SIG-M5 (cell line): ENCODE measurements at places on chromosomes 16 and 17.

DNA sequence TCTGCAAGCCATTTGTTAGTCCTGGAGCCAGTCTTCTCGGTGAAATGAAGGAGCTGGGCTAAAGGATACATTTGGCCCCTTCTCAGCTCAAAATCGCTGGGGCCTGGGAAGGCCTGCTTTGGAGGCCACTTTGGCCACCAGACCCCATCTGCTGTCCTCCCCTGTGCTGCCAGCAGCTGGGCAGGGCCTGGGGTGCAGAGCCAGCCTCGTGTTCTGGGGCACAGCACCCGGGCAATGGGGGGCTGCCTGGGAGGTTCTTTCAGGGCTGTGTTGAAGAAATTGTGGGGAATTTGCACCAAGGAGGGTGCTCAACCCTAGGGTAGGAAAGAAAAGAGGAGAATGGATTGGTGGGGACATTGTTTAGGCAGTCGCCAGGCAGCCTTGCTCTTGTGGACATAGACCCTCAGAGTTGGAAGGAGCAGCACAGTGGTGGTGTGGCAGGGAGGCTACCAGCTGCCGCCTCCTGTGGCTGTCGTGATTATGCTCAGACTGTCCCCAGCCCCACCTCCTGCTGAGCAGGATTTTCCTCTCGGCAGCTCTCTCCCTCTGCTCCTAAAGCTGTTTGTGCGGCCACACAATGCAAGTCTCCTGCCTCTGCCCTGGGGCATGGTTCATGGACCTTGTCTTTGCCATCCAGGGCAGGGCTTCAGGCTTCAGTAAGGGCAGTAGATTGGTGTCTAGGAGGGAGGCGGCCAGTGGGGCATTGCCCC, 174.8 kb downstream of the NTN1 start:
- DNase-seq, result no peak

- no peak for DNase-seq
Measured at GRCh38 chr17:41466988-41467387, at the start of gene KRT32. TSS of gene KRT32 (minus strand) at chr17:41467386. CDS start at chr17:41467325, 61 bp downstream.

DNA sequence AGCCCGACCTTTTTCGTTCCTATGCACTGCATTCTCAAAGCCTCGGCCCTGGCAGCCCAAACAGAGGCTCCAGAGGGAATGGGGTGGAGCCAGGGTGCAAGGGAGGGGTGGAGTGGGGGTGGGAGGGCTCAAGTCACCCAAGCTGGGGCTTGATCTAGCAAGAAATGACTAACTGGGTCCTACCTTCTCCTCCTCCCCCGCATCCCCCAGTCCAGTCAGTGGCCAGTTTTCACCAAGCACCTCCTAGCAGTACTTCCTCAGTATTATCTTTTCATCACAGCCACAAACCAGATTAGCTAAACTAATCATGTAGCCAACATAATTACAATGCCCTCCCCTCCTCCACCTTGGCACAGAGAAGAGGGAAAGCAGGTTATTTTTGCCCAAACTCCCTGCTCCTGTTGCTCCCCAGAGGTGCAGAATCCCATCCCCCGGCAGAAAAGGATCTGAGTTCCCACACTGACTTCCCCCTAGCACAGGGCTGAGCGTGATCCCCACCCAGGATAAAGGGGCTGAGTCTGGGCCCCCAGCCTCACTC, 2.2 kb downstream of the JUP start:
- DNase-seq, result no peak

DNA sequence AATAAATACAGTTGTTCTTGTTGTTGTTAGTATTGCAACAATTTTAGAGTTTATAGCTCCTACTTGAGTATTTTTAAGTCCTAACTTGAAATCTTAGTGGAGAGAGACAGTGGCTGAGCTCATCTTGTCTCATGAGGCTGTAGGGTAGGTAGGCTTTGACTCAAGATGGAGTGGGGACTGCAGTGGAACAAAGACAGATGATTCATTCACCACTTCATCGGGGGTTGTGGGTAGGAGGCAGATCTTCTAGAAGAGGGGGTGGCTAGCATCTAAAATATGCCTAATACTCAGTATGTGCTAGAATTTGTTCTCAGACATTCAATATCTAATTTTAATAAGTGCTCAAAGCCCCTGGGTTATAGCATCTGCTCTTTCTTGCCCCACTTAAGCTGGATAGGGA, 13.1 kb upstream of the MMD start:
- no peak for DNase-seq

DNA sequence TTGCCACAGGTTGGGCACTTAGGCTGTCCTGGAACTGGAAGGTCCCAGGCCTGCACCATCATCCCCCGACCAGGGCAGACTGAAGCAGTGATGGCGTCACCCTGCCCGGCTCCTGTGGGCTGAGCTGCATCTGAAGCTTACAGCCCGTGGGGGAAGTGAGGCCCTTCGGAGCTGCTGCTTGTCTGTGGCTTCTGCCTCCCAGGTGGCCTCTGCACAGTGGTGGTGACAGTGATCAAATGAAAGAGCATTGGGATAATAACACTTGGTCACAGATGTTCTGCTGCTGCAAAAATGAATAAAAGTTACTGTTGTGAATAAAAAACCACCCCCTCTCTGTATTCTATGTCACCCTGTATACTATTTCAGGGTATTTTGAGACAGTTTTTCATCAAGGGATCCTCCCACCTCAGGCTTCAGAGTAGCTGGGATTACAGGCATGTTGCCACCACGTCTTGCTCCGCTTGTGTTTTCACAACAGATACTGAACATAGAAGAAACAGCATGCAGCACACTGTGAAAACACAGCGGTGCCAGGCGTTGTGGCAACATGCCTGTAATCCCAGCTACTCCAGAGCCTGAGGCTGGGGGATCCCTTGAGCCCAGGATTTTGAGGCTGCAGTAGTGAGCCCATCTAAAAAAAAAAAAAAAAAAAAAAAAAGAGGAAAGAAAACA, 165.0 kb downstream of the LGALS9B start:
- no peak for DNase-seq

GRCh38 chr17:59105852-59106462, 723 bp downstream of the TRIM37 start:
- no peak for DNase-seq

DNA sequence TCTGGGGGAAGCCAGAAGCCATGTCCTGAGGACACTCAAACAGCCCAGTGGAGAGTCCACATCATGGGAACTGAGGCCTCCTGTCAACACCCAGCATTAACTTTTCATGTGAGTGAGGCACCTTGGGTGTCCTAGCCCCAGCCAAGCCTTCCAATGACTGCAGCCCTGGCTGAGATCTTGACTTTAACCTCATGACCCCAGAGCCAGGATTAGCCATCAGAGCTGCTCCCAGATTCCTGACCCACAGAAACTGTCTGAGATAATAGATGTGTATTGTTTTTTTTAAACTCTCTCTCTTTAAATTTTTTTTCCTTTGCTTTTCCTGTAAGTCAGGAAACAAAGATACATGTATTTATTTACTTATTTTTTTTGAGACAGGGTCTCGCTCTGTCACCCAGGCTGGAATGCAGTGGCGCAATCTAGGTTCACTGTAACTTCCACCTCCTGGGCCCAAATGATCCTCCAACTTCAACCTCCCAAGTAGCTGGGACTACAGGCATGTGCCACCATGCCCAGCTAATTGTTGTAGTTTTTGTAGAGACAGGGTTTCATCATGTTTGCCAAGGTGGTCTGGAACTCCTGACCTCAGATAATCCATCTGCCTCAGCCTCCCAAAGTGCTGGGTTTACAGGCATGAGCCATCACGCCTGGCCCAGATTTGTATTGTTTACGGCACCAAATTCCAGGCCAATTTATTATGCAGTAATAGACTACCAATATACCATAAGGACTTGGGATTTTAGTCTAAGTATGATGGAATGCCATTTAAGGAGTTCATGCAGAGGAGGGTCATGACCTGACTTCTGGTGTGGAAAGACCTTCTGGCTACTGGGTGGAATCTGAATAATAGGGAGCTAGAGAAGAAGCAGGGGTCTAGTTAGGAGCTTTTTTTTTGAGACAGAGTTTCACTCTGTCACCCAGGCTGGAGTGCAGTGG, 14.0 kb upstream of the TMEM94 start:
- no peak for DNase-seq

- no peak for DNase-seq
Measured at GRCh38 chr16:35134471-35134870, 1675.1 kb downstream of the TP53TG3F start.
